ENCODE measurements at places on chromosomes 2 and 18.

DNA sequence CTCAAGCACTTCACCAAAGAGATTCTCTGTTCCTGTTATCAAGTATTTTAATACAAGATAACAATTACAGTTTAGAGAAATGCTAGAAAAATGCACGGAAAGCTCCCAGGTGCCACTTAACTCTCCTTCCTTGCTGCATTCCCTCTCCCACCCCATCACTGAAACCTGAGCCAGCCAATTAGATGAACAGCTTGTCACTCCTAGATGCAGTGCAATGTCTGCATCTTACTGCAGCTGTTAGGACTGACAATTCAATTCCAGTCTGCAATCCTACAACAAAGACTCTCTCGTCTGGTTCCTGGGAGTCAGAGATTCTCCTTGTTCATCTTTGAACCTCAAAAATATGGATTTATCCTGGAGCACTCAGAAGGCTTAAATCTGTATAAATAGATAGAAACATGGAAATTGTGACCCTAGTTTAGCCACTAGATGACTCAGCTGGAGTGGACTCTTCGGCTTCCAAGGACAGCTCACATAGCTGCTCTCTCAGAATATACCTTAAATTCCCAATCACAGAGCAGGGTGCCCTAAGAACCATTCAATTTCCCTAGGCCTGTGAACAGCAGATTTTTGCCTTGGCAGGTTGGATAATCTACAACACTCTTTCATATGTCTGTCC lies 311.1 kb downstream of the NRXN1 start:
- DNase-seq = no peak

- no peak for DNase-seq
Measured at GRCh38 chr2:226622484-226622883, 177.1 kb downstream of the IRS1 start.

DNA sequence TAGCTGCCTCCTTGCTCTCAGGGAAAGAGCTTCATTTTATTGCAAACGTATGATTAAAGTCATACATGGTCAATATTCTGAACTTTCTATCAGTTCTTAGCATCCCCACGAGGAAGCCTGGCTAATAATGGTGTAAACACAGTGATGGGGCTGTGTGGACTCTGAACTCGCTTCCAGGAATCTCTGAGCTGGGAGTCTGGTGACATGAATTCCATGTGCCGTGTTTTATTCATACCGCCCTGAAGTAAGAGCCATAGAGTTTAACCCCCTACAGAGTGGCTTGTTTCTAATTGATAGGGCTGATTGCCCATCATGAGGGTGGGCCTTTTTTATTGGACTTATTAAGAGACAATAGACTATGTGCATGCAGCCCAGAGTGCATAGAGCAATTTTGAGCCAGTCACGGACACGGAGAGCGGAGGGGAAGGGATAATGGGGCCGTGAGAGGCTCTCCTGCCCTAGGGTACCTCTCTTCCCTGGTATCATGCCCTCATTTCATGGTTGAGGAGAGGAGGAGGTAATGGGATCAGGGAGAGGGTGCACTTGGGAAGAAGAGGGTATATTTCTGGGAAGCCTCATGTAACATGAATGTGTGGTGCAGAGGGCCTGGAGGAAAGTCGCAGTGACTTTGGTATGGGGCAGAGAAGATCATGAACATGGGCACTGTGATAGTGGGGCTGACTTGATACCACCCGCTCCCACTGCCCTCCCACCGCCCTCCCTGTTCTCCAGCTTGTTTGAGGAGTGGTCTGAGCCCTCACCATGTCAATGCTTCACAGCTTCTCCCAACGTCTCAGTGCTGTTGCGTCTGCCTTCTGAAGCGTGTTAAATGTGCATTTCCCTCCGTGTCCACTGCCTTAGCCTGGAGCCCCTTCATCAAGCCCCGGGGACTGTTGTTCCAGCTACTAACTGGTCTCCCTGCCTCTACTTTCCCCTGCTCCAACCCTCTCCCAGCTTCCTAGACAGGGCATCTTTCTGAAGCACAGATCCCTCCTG lies 73.2 kb downstream of the IL1R2 start:
- no peak for DNase-seq

DNA sequence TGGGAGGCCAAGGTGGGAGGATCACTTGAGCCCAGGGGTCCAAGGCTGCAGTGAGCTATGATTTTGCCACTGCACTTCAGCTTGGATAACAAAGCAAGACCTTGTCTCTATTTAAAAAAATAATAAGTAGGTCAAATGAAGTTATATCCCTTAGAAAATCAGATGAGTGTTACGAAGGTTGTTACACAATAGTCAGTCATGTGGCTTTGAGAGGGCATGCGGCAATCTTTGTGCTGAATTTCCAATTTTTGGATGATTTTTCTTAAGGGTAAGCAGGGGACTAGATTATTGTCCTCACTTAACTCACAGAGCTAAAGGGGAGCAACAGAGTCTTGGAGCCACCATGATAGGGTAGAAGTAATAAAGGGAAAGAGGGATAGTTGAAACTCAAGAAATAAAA lies 71.8 kb downstream of the B3GNT2 start:
- no peak for DNase-seq

DNA sequence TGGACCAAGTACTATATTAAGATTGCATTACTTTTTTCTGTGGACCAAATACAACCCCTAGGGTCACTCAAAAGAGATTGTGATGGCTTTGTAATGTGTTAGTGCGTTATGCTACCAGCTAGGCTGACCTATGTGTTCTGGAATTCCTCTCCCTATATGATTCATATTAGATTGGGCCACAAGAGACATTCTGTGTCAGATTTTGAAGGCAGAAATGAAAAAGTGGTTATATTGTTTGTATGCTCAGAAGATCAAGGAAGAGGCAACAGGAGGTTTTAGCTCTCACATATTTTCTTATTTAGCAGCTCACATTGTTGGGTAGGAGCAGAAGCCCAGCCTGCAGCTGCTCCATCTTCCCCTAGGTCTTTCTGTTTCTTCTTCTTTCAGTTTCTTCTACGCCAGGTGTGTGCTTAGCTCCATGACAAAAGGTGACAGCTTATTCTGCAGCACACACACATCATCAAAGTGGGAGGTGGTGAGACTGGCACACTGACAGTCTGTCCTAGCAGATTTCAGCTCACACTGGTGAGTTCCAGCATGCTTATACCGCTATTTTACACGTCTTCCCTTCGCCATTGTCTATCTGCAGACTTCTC lies 156.8 kb upstream of the UBE2E3 start:
- no peak for DNase-seq

DNA sequence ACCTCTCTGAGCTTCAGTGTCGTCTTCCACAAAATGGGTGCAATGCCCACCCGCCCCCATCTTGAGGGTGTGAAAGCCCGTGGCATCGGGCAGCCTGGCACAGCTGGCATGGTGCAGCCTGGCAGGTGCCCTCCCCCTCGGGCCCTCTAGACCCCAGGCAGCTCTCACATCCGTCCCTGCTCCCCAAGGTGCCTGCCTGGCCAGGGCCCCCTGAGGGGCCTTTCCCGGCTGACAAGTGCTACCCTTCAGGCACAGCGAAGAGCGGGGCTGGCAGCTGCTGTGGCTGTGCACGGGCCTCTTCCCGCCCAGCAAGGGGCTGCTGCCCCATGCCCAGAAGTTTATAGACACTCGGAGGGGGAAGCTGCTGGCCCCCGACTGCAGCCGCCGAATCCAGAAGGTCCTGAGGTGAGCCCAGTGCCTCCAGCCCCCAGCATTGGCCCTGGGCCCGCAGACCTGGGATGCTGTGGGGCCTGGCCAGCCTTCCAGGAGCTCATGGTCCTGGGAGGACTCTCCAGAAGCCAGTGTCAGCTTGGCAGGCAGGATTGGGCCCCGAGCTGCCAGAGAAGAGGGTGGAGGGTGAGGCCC lies 13.9 kb upstream of the GPR17 start:
- DNase-seq = no peak

DNA sequence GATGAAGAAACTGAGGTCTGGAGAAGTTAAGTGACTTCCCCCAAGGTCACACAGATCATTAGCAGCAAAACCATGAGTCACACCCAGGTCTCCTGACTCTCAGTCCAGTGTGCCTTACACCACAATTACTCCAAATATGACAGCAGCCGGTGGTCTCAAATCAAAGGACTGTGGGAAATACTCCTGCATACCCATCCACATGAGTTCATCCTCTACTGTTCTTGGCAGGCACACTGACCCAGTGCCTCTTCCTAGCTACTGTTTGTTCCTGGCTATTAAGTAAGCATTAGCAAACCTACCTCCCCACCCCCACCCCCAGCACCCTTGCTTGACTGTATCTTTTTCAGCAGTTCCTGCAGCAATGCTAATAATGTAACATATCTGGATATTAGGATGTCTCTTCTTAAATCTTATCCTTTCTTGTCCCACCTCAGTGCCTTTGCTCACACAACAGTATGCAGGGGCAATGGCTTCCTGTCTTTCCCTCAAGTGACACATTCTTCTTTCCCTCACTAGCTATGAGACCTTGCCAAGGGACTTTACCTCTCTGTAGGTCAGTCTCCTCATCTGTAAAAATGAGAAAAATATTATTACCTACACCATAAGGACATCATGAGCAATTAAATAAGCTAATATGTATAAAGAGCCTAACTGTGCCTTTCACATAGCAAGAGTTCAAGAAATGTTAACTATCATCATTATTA lies 46.2 kb downstream of the FAM98A start:
- DNase-seq = no peak

DNA sequence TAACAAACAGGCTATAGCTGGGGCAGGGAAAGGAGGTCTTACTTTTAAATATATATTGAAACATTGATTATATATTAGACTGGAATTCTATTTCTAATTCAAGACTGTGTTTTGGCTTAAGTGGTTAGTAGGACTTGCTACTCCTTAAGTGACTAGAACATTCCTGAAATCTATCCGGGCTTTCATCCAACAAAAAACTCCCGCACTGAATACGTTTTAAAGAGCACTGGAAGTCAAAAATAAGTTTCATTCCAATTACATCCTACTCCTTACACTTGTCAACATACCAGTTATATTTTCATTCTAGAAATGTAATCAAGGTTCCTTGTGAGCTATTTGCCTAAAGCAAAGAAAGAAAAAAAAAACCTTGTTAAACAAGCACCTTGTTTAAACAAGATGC lies 204.6 kb downstream of the SP3 start:
- no peak for DNase-seq

DNA sequence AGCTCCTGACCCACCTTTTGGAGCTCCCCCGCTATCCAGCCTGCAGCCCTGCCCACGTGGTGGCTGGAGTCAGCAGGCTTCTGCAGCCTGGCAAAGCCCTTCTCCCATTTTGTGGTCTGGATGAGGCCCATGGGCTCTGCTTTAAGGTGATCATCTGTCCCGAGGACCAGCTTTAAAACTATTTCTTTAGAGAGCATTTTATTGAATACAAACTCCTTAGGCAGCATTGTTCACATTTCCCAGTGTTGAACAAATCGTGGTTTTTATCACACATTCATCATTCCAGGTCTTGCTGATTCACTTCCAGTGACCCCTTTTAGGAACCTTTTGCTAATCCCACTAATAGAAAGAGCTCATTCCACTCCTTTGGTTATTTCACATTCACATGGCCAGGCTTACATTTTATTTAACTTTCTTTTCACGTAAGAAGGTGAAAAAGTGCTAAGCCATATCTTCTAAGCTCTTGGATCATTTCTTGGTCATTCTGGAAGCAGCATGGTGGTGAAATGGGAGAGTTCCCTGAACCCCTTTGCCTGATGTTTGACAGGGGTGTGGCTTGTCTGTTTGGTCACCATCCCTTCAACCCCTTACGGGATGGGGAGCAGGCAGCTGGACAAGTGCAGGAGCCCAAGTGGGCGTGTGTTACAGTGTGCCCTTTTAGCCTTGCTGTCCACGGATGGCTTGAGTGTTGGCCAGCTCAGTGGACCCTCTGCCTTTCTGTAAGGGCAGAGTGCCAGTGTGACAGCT lies 80.4 kb upstream of the RAPGEF4 start:
- no peak for DNase-seq

DNA sequence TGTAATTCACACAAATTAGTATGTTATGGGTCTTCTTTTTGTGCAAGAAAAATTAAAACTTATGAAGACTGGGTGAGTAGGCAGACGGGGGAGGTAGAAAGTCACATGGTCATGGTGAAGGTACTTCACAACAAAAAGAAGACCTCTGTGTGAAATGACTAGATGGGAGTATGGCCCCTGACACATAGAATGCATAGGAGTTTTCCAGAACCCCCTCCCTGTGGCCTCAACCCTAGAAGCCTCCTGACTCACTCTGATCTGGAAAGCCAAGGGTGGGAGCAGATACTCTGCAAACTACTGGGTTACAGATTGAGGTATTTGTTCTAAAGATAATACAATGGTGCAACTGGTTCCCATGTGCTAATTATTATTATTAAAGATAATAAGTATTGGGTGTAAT lies 23.2 kb downstream of the SATB2 start:
- no peak for DNase-seq

DNA sequence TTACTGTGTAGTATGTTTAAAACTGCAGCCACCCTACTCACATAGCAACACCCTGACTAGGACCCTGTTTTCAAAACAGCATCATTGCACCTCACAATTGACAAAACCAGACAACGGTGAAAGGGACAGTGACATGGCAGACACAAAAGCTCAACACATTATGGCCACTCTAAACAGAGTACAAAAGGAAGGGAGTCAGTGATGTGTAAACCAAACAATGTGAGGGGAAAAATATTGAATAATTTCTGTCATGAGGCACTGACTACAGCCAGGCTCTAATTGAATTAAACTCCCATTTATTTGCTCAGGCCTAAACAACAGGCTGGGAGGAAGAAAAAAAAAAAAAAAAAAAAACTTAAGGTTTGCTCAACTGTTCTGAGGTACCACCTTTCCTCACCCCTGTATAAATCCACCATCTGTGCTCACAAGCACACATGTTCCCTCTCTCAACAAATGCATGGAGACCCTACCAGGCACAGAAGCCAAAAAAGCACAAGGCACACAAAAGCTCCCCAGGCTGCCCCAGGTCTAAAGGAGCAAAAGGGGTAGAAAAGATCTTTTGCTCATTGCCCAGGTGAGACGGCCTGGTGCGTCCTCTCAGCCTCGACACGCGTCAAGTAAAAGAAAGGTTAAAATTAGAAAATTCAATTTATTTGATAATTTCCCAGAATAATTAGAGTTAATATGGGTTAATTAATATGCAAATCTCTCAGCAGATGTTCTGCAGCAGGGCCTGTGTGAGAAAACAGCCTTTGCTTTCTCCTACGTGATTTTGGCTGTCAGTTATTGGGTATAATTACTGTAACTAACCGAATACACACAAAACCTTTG lies 80.9 kb downstream of the ZEB2 start:
- no peak for DNase-seq

- no peak for DNase-seq
Measured at GRCh38 chr2:125874564-125874963, 781.4 kb upstream of the GYPC start.

DNA sequence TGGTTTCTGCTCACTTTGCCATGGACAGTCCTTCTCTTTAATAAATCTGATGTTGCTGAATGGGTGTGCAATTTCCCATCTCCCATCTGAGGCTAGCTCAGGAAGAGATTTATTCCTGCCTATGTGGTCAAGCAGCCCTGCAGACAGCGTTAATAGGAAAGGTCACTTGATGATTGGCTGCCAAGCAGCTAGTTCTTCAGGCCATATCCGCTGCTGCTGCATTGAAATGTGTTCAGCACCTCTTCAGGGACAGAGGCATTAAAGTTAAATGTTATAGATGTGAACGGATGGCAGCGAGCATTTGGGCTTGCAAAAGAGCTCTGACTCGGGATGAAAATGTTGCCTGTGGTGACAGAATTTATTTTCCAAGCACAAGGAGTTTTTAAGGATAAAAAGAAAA lies 474.2 kb downstream of the PIK3C3 start:
- no peak for DNase-seq

GRCh38 chr18:41150316-41150715 lies 804.7 kb upstream of the PIK3C3 start:
- DNase-seq = no peak

GRCh38 chr2:237712477-237713377 lies 85.3 kb downstream of the LRRFIP1 start:
- DNase-seq = no peak

- DNase-seq = no peak
Measured at GRCh38 chr2:100935372-100935752, 66.7 kb upstream of the RPL31 start.

Data from stimulated activated CD8-positive, alpha-beta memory T cell treated with anti-CD3 and anti-CD28 coated beads, Interleukin-7, amount 100 ng/mL, for 24 hours (primary cell).